Small intestine (tissue), 16 donors: ENCODE measurements at places on chromosomes 13 and 19. TPM values are rescaled to one million over a fixed set of nuclear protein-coding genes. Genes with fewer than 3 reads are reported as not detected.

DNA sequence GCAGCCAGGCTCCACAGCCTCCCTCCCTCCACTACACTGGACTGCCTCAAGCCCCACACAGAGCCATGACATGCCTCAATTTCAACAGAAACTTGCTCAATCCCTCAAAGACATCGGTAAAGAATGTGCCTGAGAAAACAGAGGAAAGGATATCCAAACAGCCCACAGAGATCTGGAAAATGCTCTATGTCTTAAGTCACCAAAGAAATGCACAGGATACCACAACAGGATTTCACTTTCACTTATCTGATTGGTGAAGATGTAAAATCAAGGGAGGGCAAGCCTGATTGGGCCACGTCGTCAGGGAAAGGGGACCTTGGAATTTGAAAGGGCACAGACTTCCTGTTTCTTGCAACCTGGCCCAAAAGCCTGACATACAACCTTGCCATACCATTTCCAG, 14.2 kb downstream of the CACNA1A start:
- no peak for DNase-seq

- DNase-seq, result no peak
These were observed 6.0 kb downstream of the SSC5D start for GRCh38 chr19:55494172-55494761.

The KCTD4 gene
- polyA plus RNA-seq, result 0.03 TPM

The ZNF582 gene
- 0.45 TPM for polyA plus RNA-seq

- peak; percentile 44 for DNase-seq
These were observed 23.6 kb downstream of the LYL1 start for GRCh38 chr19:13078897-13079541.

The HIPK4 gene
- polyA plus RNA-seq, result 0.07 TPM

DNA sequence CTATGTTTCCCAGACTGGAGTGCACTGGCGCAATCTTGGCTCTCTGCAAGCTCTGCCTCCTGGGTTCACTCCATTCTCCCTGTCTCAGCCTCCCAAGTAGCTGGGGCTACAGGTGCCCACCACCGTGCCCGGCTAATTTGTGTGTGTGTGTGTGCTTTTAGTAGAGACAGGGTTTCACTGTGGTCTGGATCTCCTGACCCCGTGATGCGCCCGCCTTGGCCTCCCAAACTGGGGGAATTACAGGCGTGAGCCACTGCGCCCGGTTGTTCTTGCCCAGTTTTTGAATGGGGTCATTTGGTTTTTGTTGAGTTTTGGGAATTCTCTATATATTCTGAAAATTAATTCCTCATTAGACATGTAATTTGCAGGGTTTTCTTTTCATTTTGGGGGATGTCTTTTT, 238.4 kb upstream of the PRR20A start:
- no peak for DNase-seq

GRCh38 chr19:31350693-31351055, 1.4 kb upstream of the TSHZ3 start:
- DNase-seq, result no peak

DNA sequence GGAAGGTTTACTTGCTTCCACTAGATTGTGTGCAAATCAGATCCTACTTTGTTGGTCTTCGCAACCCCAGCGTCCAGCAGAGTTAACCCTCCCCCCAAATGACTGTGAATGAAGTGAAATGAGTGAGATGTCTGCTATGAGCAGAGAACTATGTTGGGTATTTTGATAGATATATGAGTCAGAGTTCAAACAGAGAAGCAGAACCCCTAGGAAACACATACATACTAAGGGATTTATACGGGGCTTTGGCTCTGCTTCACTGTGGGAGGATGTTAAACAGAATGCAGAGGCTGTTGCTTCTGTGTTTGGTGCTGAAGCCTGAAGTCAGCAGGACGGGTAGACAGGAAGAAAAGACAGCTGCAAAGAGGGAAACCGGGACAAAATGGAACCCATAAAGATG, 197.0 kb downstream of the MZT1 start:
- no peak for DNase-seq

DNA sequence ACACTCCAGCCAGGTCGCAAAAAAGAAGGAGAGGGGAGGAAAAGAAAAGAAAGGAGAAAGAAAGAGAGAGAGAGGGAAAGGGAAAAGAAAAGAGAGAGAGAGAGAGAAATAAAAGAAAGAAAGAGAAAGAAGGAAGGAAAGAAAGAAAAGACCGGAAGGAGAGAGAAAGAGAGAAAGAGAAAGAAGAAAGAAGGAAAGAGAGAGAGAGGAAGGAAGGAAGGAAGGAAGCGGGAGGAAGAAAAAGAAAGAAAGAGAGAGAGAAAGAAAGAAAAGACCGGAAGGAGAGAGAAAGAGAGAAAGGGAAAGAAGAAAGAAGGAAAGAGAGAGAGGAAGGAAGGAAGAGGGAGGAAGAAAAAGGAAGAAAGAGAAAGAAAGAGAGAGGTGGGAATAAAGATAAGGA, 320.8 kb downstream of the SHISA2 start:
- no peak for DNase-seq

- no peak for DNase-seq
These were observed 4.9 kb downstream of the UHRF1 start for GRCh38 chr19:4913996-4914735.
